ENCODE measurements at places on chromosomes 6 and 20.

- no peak for DNase-seq
These were observed 12.4 kb upstream of the LRFN2 start for GRCh38 chr6:40599555-40599954.

- DNase-seq = peak; percentile 78
These were observed 40.5 kb downstream of the THBS2 start for GRCh38 chr6:169212897-169213813.

GRCh38 chr20:10718661-10719060 lies 44.9 kb upstream of the JAG1 start:
- DNase-seq = no peak

DNA sequence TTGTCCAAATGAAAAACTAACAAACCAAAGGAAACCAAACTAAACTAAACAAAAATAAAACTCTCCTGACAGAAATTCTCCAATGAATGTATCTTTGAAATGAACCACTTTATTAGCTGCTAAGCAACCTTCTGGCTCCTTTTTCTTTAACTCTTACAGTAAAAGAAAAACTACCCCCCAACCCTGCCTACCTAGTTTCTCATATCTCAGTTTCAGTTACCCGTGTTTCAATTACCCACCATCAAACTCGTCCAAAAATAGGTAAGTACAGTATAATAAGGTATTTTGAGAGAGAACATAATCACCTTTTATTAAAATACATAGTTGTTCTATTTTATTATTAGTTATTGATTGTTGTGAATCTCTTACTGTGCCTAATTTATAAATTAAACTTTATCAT lies 177.4 kb upstream of the THEMIS start:
- DNase-seq = no peak

DNA sequence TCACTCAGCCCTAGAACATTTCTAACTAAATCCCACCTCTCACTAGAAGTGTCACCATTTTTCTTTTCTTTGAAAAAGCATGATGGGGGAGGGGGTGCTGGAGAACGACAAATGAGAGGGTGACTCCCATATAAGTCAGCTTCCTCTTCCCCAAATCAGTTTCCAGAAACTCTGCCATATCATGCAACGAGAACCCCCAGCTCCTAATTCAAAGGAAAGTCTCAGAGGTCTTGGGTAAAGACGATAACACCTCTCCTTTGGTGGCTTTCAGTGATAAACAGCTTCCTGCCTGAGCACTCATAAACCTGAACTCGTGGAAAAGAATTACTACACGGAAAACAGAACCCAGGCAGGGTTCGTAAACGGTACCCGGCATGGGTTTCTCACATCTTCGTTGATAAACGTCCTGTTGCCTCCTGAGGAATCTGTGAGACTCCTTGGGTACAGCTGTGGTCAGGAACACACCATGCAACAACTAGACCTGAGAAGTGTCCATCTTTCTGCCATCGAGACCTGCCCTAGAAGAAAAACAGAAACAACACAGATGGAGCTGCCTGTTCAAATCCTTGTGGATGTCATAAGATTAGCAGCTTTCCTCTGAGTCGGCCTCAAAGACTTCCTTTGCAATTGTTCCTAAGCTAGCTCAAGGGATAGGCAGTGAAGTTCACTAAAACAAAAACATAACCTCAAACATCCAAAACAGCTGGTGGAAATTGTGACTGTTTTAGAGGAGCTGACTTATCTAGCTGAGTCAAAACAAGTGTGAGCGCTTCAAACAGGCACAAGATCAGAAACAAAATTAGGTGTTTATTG lies 185.8 kb upstream of the PRDM1 start:
- DNase-seq = no peak
